Activated CD4-positive, alpha-beta T cell treated with anti-CD3 and anti-CD28 coated beads, Interleukin-2, amount 10 ng/mL, durations not matched to agents 24 days and 14 days (primary cell): ENCODE measurements at places on chromosomes 13 and 19. TPM values are rescaled to one million over a fixed set of nuclear protein-coding genes. Genes with fewer than 3 reads are reported as not detected.

The SIGLEC9 gene
- total RNA-seq, result 0.33 and 0.52 TPM in 2 replicates

The VSTM2B gene
- not detected in 2 replicates for total RNA-seq

The SOX1 gene
- not detected in 2 replicates for total RNA-seq

The CEACAM1 gene
- 8.6 and 9.0 TPM in 2 replicates for total RNA-seq

DNA sequence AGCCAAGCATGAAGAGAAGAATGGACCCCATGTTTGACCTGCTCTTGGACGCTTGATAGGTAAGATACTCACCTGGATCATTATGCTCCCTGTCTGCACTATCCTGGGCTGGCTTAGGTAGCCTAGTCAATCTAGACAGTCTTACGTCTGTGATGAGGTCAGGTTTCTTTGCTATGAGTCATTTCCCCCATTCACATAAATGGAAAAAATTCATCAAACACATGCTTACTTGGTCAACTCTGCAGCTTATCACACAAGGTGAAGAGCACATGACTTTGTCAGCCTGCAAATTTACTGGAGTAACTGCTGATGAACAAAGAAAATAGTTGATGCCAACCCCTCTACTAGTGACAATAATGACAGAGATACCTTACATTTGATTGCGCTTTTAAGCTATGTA lies 170.0 kb downstream of the NUFIP1 start:
- no peak overlapping the region for H3K4me3 ChIP-seq
- H3K27me3 ChIP-seq, result peaks cover 16% of the 10 kb centered on the region
- H3K36me3 ChIP-seq, result no peaks in the 10 kb centered on the region
- peak overlapping the region; percentile 43 for H3K27ac ChIP-seq
- peak; percentile 63 for DNase-seq

DNA sequence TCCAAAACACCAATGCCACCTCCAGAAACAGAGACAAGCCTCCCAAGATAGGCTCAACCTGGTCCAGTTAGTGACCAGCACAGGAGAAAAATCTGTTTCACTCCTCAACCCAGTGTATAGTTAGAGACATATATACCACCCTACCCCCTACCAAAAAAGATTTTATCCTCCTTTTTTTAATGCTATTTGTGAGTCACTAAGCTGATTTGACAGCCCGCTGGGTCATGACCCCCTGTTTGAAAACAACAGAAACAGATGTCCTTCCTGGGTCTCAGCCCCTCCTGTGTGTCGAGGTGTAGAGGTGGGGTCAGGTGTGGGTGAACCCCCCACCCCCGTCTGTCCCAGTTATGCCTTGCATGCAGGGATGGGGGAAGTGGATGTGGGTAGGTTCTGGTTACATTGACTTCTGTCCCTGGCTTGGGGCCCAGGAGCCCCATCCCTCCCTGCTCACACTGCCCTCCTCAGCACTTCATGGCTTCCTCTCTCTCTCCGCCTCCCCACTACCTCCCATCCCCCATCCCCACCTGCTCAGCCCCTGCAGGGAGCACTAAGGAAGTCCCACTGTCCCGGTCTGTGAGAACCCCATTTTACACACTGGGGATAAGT lies 14.0 kb upstream of the TOMM40 start:
- H3K27ac ChIP-seq, result no peak overlapping the region
- H3K4me1 ChIP-seq, result peaks cover 2% of the 10 kb centered on the region
- H3K4me3 ChIP-seq, result no peak overlapping the region
- DNase-seq, result no peak
- H3K36me3 ChIP-seq, result no peaks in the 10 kb centered on the region
